Mammary epithelial cell (primary cell): ENCODE measurements at places on chromosomes 5 and 9. TPM values are rescaled to one million over a fixed set of nuclear protein-coding genes. Genes with fewer than 3 reads are reported as not detected.

CCDC152 gene
- total RNA-seq: not detected in 2 replicates

BTNL9 gene
- 0.16 TPM in 1 of 2 replicates, not detected in the other for total RNA-seq

SEMA4D gene
- 0.48 and 1.7 TPM in 2 replicates for total RNA-seq

SAXO1 gene
- total RNA-seq: not detected in 2 replicates

HDAC3 gene
- total RNA-seq: 59.7 and 61.5 TPM in 2 replicates

HSPB3 gene
- not detected in 2 replicates for total RNA-seq

SHISAL2B gene
- total RNA-seq: not detected

SCGB3A2 gene
- not detected for total RNA-seq

MYMK gene
- total RNA-seq: not detected in 2 replicates

UGT3A2 gene
- not detected in 2 replicates for total RNA-seq

HAVCR2 gene
- 0.17 TPM for total RNA-seq

PTPN3 gene
- total RNA-seq: 41.8 TPM

TMEM215 gene
- total RNA-seq: not detected

GPRIN1 gene
- 4.7 TPM for total RNA-seq

SLC1A3 gene
- 8.3 and 21.7 TPM in 2 replicates for total RNA-seq

DNA sequence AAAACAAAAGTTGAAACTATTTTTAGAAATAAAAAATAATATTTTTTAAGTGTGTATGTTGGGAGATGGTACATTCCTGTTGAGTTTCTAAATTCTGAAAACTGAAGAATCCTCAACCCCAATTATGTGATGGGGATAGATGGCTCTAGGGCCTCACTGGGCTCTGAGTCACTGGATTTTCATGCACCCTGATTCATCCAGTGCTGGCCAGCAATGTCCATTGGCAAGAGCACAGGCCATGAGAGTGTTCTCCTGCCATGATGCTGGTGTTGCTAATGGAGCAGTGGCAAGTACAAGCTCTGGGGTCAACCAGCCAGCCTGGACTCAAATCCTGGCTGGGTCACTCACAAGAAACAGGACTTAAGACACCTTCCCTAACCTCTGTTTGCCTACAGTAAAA, 23.3 kb downstream of the SMIM23 start:
- peak; percentile 46 for DNase-seq

GRCh38 chr5:88236866-88237642, 31.6 kb downstream of the TMEM161B start:
- peak; percentile 19 for DNase-seq

- no peak for DNase-seq
Observed at GRCh38 chr5:137563301-137563645, 64.1 kb upstream of the SPOCK1 start.

DNA sequence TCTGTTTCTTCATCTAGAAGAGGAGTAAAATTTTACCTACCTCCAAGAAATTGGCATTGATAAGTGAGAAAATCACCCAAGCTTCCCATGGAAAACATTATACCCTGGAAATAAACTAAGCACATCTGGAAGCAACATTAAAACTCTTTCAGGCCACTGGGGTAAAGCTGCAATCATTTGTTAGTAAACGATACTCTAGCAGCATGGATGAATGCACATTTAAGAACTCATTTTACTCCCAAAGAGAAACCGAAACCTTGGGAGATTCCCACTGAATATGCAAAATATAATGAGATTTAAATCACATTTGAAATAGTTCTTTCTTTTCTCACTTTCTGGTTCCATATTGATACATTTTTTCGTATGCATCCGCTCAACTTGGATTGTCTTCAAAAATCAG, 467.5 kb downstream of the EFNA5 start:
- DNase-seq: no peak

GRCh38 chr5:112576298-112576925, 157.3 kb upstream of the EPB41L4A start:
- no peak for DNase-seq

DNA sequence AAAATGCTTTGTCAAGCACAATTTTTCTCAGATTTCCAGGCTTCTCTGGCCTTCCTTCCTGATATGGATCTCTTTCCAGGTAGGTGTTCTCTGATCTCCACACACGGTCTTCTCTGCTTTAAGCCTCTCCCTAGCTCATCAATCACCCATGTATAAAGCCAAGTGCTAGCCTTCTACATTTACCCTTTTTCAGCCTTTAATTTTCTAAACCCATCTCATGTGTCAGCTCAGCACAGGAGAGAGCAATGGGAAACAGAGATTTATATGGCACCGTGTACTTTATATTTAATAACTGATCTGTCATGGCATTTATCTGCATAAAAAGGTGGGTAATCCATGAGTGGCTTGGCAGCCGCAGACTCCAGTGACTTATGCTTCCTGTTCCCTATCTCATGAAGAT, 495.0 kb downstream of the RASEF start:
- DNase-seq: no peak

GRCh38 chr5:96288166-96288844, 144.7 kb downstream of the PCSK1 start:
- no peak for DNase-seq

- DNase-seq: no peak
Observed at GRCh38 chr5:68729678-68730077, 364.1 kb upstream of the SLC30A5 start.

DNA sequence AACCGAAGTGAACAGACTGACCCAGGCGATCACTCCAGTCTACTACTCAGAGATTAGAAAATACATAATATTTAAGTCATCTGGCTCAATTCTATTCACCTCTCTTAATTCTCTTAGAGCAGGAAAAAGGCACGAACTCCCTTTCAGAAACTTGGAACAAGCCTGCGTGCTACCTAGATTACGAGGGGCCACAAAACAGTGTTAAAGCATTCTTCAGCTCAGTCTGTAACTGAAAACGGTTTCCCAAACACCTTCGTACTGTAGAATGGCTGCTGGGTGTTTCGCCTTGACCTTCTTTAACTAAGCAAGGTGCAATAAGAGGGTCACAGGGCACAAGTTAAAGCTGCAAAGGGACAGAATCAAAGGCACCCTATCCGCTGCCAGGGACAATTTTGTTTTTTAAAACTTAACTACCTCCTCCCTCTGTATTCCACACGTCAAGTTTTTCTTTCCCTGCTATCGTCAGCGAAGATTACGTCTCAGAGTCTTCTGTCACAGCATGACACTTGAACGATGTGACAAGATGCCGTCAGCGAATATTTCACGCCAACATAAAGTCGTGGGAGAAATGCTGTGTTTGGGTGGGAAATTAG, 687 bp downstream of the LYSMD3 start:
- DNase-seq: peak; percentile 21

DNA sequence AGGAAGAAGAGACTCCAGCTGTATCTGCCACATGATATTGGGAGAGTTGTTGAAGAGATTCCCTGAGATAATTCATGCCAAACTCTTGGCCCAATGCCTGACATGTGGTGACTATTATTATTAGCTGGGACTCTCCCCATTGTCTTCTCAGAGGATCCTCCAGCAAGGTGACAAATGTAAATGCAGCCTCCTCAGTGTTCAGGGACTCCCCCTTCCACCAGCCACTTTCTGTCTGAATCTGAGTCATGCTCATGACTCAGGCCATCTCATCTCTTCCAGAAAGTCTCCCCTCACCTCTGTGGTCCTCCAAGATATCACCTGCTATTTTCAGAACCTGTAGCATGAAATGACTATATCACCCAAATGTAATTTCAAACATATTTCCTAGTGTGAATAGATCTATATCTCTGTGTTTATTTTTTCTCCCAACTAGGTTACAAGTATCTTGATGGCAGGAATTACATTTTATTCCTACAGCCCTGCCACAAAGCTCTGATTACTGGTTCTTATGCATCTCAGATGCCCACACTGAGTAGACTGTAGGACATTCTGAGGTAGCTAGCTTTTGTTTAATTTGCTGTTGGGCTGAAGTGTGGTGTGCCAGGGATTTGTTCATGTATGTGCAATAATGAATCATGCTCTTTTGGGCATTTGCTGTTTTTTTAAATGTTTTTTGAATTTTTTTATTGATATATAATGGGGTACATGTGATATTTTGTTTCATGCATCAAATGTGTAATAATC, 126.6 kb upstream of the IL12B start:
- peak; percentile 77 for DNase-seq

DNA sequence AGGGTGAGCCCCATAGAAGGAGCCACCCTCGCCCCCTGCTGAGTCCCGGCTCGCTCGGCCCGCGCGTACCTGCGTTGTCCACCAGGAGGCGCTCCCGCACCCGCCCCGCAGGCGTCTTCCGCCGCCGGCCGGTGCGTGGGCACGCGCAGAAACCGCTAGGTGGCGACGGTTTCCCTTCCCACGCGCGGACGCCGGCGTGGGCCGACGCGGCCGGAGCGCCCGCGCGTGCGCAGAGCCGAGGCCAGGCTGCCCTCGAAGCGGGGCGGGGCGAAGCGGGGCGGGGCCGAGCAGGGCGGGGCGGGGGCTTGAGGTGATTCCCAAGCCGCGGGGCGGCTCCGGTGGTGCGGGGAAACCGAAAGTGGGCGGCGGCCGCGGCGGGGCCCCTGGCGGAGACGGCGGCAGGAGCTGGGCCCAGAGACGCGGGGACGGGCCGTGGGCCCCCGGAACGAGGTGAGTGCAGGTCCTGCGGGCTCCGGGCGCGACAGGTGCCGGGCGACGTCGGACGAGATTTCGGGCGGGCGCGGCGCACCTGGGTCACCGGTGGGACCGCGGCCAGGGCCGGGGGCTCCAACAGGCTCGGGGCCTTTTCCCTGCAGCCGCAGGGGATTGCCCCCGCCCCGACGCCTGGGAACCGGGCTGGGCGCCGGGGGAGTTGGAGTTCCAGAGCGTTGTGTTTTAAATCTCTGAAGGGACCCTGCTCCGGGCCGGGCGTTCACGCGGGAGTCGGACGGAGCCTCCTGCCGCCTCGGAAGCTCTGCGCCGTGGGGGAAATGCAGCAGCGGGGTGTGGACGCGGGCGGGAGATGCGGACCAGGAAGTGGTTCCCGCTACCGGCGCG, at the start of gene TDRD7:
Gene TDRD7, plus strand, starts transcription at position 308 of the 837 bp plus-strand sequence. CDS start 16,370 bp downstream, outside the sequence.
- peak; percentile 63 for DNase-seq

DNA sequence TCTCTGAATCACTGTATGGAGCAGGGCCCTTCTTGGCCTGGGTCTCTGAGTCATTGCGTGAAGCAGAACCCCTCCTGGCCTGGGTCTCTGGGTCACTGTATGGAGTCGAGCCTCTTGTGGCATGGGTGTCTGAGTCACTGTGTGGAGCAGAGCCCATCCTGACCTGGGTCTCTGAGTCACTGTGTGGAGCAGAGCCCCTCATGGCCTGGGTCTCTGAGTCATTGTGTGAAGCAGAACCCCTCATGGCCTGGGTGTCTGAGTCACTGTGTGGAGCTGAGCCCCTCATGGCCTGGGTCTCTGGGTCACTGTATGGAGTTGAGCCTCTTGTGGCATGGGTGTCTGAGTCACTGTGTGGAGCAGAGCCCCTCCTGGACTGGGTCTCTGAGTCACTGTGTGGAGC, 94.0 kb upstream of the RAPGEF1 start:
- DNase-seq: peak; percentile 55

DNA sequence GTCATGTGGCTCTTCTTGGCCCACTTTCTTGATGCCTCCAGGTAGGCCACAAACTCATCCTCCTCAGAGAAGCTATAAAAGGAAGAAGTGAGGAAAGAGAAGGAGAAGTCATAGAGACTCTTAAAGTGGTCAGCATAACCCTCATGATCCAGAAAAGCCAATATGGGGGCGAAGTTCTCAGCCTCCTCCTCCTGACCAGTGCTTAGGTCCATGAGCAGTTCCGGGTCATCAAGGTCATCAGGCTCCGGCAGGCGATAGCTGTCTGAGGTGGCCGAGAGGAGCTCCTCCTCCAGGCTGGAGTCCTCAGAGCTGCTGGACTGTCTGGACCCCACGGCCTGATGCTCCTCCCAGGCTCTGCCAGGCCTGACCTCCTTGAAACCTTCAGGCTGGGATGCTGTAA, 34.7 kb downstream of the SH3TC2 start:
- no peak for DNase-seq

DNA sequence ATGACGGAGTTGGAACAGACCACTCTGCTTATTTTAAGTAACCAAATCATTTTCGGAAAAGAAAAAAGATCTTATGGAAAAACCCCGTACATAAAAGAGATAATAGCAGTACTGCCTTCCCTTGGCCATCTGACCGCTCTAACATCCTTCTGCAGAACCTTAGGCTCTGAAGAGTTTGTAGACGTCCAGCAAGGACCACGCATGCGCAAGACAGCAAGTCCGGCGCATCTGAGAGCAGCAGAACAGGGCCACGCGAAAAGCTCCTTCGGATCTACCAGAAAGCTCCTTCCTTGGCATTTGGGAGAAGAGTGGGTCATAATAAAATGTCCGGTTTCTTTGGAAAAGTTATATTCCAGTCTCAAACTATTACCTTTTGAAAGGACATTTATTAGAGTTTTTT, 26.8 kb downstream of the PAX5 start:
- DNase-seq: no peak

GRCh38 chr9:123434619-123435240, 78.7 kb downstream of the CRB2 start:
- no peak for DNase-seq

GRCh38 chr9:127204771-127205470, 59.7 kb upstream of the GARNL3 start:
- DNase-seq: no peak

DNA sequence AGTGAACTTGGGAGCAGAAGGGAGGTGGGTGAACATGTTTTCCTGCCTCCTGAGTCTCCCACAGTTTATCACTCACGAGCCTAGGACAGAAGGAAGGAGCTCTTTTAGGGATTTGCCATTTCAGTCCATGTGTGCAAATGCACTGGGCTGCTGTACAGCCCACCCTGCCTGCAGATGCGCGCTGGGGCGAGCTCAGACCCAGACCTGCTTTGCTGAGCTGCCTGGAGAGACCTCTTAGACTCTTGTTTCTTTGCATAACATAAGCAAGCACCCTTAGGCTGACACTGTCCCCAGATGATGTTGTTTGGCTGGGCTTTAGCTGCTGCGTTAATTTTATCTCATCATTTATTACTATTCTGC, 199.0 kb downstream of the CACNA1B start:
- no peak for DNase-seq

GRCh38 chr5:87258507-87258906, 9.2 kb upstream of the RASA1 start:
- no peak for DNase-seq

- DNase-seq: no peak
Observed at GRCh38 chr5:160744268-160745101, 107.5 kb downstream of the ATP10B start.

DNA sequence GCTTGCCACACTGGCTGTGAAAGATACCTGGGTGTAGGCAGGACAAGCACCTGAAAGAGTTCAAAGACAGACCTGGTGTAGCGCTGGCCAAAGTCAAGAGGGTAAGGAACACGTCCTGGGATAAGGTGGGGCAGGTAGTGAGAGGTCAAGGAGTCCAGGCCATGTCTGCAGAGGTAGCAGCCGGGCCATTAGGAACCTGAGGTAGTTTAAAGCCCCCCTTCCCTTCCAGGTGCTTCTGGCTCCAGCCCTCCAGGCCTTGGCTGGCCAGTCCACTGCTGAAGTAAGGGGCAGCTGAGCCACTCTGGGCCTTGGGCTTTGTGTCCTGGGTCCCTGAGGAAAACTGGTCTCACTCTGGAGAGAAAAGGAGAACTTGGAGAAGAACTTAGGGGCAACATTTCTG, 13.9 kb upstream of the NR5A1 start:
- DNase-seq: no peak
